ENCODE measurements at places on chromosomes 1 and 21. TPM values are rescaled to one million over a fixed set of nuclear protein-coding genes. Genes with fewer than 3 reads are reported as not detected.

DNA sequence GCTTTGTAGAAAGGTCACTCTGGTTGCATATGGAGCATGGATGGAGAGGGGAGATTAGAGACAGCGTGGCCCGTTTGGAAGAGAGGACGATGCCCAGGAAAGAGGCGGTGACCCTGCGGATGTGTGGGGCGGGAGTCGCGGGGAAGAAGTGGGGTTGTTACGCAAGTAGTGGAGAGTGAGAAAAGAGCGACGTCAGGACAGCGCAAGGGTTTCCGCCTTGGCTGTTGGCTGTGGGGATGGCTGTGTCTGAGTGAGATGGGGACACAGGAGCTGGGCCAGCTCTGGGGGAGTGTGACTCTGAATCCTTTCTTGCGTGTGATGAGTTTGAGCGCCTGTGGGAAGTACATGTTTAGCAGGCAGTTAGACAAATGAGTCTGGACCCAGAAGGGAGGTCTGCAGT, 3.8 kb downstream of the B4GALT2 start:
- DNase-seq = no peak

FCRLA gene
- not detected for total RNA-seq

PGD gene
- 108 TPM for total RNA-seq

MROH7 gene
- total RNA-seq = 0.27 TPM

GPR153 gene
- total RNA-seq = 10.9 TPM

TEX38 gene
- total RNA-seq = not detected

OMA1 gene
- total RNA-seq = 22.9 TPM

DNA sequence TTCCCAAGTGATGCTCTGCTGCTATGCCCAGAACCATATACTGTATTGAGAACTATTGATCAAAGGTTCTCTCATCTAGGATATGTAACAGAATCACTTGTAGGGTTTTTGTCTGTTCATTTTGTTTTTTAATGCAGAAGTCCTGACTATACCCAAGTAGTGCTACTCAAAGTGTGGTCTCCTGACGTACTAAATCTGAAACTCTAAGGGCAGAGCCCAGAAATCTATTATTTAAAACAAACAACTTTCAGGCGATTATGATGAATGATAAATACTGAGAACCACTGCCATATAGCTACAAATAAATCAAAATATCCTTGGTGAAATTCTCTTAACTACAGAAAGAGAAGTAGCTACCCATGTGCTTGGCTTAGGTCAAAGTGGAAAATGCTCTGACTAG, 10.1 kb downstream of the ZZZ3 start:
- no peak for DNase-seq

- peak; percentile 77 for DNase-seq
Measured at GRCh38 chr1:151534662-151535278, 5.3 kb upstream of the TUFT1 start.

- no peak for DNase-seq
Measured at GRCh38 chr1:202160377-202160940, at the start of gene PTPN7. Gene PTPN7, minus strand, starts transcription at chr1:202160602. Its CDS starts 1,200 bp downstream, at chr1:202159402.

APOBEC4 gene
- not detected for total RNA-seq

CD1B gene
- not detected for total RNA-seq

MMEL1 gene
- total RNA-seq = not detected

SELP gene
- total RNA-seq = not detected

GRCh38 chr21:40243685-40244084, 376.4 kb downstream of the PCP4 start:
- DNase-seq = no peak

- no peak for DNase-seq
Measured at GRCh38 chr1:237998581-237998980, 107.9 kb upstream of the ZP4 start.

PLD5 gene
- under 0.01 TPM for total RNA-seq

OSBPL9 gene
- 52.7 TPM for total RNA-seq

- no peak for DNase-seq
Measured at GRCh38 chr1:111225717-111226400, 1.7 kb upstream of the CHI3L2 start.

- DNase-seq = no peak
Measured at GRCh38 chr1:94218332-94218731, 19.1 kb downstream of the ARHGAP29 start.

DNA sequence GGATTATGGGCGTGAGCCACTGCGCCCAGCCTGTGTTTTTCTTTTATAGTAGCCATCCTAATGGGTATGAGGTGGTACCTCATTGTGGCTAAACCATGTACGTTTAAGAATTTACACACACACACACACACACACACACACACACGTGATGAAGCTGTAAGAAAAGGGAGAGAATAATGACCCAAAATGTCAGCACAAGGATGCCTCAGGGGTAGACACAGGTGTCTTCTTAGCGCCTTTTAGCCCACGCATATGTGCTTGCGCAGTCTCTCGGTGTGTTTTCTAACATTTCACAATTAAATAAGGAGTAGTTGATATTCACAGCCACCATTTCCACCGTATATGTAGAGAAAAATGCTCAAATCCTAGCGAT, 782 bp upstream of the PFKL start:
- DNase-seq = peak; percentile 26

DNA sequence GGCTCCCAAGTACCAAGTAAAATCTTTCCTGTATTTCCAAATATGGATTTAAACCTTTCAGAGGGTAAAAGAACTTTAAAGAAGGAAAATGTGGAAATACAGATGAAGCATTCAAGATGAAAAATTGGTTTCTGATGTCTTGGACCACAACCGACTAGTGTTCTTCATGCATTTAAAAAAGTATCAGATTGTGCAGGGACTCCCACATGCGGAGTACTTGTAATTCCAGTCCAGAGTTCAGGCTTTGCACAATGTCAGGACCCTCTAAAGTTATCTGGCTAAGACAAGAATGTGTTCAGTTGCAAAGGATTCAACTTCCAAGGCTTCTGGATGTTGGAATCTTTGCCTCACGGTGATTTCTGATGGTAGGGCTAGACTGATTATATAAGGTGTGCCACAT, 66.7 kb downstream of the RGL1 start:
- no peak for DNase-seq

DNA sequence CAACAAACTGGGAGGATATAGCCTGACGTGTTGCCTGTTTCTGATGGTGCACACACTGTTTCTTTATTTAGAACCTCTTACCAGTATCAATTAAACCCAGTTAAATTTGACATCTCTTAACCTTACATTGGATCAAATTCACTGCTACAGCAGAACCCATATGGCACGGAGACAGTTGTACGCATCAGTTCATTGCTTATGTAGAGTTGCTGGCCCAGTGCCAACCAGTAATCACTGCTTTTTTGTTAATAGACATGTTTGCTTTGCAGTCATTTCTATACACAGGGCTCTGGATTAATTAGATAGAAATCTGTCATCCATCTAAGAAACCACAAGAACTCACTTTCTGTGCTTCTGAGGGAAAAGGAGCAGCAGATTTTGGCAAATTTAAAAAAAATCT, 154.0 kb downstream of the RWDD3 start:
- DNase-seq = peak; percentile 0

- DNase-seq = no peak
Measured at GRCh38 chr21:39439232-39439631, 6.3 kb downstream of the LCA5L start.

DNA sequence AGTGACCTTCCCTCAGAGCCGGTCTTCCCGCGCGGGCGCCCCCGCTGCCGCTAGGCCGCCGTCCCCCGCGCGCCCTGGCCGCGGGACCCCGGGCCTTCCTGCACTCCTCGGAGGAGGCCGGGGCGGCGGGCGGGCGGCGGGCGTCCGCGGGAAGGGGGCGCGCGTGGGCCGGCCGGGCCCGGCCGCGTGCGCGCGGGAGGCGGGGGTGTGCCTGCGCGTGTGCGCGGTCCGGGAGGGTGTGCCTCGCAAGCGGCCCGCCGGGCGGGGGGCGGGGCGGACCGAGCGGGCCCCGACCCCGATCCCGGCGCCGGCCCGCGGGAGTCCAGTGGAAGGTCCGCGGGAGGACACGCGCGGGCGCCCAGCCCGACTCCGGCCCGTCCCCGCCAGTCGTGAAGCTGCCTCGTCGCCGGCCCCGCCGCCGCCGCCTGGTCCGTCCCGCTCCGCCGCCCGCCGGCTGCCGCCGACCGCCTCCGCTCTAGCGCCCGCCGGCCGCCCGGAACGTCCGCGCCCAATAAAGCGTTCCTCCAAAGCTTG, 438 bp downstream of the MRPS6 start:
- DNase-seq = no peak

DNA sequence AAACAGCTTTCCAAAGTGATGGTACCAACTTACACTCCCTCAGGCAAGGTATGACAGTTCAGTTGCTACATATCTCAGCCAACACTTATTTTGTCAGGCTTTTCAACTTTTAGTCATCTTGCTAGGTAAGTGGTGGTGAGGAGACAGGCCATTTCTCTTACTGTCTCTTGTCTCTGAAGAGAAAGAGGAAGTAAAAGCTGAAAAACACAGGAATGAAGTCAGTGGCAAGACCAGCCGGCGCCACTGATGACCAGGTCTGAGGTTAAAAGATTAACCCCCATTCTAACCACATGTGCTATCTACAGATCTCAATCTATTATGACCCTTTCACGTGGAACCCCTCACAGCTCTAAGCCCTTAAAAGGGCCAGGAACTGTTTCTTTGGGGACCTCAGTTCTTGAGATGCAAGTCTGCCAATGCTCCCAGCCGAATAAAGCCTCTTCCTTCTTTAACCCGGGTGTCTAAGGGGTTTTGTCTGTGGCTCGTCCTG, 4.2 kb downstream of the ADCY10 start:
- DNase-seq = no peak

- no peak for DNase-seq
Measured at GRCh38 chr1:200260597-200261335, 149.1 kb downstream of the ZNF281 start.

RNU1-3 gene
- total RNA-seq = under 0.01 TPM

GRCh38 chr1:160125746-160126145, 10.2 kb downstream of the ATP1A2 start:
- peak; percentile 25 for DNase-seq

DNA sequence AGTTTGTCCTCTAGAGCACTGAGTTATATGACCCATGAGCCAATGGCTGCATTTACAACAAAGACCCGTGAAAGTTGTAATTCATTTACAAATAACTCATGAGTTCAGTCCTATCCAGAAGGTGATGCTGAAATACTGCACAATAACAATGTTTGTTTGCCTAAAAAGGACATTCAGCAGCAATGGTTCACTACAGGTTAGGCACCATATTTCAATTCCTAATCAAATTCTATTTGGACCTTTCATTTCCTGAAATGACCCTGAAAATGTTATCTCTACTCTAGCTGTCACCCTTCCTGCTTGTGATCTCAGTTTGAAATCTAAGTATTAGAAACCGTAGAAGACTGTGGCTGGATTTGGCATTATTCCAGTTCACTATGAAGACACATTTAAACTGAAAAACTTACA, 191.2 kb upstream of the SAMSN1 start:
- DNase-seq = no peak

DNA sequence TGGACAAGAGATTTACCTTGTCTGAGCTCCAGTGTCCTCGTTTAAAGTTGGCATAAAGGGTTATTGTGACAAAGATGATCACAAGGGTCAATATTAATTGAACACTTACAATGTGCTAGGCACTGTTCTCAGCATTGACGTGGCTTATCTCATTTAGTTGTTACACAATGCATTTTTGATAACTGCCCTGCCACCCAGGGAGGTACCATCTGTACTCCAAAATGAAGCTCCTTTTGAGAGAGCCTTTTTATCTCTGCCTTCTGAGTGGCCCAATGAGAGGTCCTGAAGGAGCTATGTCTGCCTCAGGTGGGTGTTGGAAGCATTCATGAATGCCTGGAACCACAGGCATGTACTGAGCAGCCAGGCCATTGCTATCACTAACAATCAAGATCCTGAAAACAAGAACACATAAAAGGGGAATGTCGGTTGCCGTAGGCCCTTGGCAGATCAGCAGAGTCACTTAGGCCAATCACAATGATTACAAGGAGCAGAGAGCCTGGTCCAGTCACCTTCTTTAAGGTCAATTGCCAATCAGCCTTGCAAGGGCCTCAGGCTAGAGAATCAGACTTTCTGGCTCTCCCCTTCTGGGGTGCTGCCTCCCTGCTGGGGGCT, 78.5 kb downstream of the NMNAT2 start:
- DNase-seq = no peak

CD164L2 gene
- total RNA-seq = not detected

OR2AK2 gene
- total RNA-seq = not detected

S100A16 gene
- total RNA-seq = 406 TPM

DNA sequence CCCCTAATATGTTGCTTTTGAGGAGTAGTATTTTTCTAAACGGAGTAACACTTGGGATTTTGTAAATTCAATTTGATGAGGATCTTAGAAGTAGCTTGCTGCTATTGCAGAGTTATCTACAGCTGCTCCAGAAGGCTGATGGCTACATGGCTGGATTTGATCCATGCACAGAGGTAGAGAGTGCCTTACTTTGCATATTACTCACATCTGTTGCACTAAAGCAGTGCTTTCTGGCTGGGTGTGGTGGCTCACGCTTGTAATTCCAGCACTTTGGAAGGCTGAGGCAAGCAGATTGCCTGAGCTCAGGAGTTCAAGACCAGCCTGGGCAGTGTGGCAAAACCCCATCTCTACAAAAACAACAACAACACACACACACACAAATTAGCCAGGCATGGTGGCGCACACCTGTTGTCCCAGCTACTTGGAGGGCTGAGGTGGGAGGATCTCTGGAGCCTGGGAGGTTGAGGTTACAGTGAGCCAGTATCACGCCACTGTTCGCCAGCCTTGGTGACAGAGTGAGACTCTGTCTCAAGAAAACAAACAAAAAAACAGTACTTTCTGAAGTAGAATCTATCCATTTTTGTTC, 24.6 kb downstream of the RALGPS2 start:
- peak; percentile 43 for DNase-seq

FAM151A gene
- total RNA-seq = not detected

GPN2 gene
- 7.0 TPM for total RNA-seq

CYP4Z1 gene
- not detected for total RNA-seq

TBX19 gene
- total RNA-seq = not detected

OR2L5 gene
- total RNA-seq = not detected

MACF1 gene
- total RNA-seq = 284 TPM

DNA sequence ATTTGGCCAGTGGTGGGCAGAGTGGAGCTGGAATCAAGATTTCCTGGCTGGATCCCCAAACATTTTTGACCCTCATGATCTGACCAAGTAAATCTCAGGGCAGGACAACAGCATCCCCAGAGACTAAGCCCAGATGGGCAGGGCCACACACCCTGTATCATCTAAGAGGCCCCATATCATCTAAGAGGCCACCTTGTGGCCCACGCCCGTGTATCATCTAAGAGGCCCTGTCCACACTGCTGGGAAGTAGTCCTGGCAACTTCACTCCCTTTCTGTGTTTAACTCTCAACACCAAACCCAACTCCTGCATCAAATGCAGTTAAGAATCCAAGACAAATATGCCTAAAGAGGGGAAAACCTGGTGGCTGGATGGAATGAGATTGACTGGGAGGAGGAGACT, 81.6 kb upstream of the SSX2IP start:
- DNase-seq = no peak

GRCh38 chr1:154943649-154944400, 7.3 kb upstream of the PMVK start:
- DNase-seq = peak; percentile 30

S100A7A gene
- not detected for total RNA-seq
